Kidney (tissue), 22 donors: ENCODE measurements at places on chromosomes 5 and 9. TPM values are rescaled to one million over a fixed set of nuclear protein-coding genes. Genes with fewer than 3 reads are reported as not detected.

- H3K4me3 ChIP-seq, result no peak overlapping the region
- H3K4me1 ChIP-seq, result no peaks in the 10 kb centered on the region
- H3K27me3 ChIP-seq, result no peaks in the 10 kb centered on the region
- DNase-seq, result no peak
- no peak overlapping the region for H3K27ac ChIP-seq
These were observed 101.2 kb downstream of the RAPGEF6 start for GRCh38 chr5:131533836-131534235.

- DNase-seq, result peak; percentile 81
- no peaks in the 10 kb centered on the region for H3K4me1 ChIP-seq
- no peaks in the 10 kb centered on the region for H3K27me3 ChIP-seq
- H3K27ac ChIP-seq, result no peak overlapping the region
- H3K36me3 ChIP-seq, result no peaks in the 10 kb centered on the region
These were observed 98.4 kb downstream of the LMNB1 start for GRCh38 chr5:126875303-126875785.

Gene SLC27A4
- 29.3 TPM for total RNA-seq

DNA sequence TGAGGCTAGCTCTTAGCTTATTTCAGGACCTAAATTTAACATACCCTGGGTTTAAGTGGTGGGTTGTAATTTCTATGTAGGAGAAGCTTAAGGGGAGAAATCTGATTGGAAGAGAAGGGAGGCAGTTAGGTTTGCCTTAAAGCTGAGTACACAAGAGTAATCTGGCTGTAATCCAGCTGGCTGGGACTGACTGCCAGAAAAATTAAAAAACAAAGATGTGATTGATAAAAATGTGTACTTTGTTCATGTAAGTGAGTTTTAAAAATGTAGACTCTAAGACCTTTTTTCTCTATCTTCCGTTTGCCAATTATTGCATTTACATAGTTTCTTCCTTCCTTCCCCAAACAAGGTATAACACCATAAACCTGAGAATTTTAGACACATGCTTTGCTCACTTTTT, 17.5 kb upstream of the MSMP start:
- H3K4me1 ChIP-seq, result no peaks in the 10 kb centered on the region
- H3K27ac ChIP-seq, result no peak overlapping the region
- no peaks in the 10 kb centered on the region for H3K27me3 ChIP-seq
- peak; percentile 77 for DNase-seq

DNA sequence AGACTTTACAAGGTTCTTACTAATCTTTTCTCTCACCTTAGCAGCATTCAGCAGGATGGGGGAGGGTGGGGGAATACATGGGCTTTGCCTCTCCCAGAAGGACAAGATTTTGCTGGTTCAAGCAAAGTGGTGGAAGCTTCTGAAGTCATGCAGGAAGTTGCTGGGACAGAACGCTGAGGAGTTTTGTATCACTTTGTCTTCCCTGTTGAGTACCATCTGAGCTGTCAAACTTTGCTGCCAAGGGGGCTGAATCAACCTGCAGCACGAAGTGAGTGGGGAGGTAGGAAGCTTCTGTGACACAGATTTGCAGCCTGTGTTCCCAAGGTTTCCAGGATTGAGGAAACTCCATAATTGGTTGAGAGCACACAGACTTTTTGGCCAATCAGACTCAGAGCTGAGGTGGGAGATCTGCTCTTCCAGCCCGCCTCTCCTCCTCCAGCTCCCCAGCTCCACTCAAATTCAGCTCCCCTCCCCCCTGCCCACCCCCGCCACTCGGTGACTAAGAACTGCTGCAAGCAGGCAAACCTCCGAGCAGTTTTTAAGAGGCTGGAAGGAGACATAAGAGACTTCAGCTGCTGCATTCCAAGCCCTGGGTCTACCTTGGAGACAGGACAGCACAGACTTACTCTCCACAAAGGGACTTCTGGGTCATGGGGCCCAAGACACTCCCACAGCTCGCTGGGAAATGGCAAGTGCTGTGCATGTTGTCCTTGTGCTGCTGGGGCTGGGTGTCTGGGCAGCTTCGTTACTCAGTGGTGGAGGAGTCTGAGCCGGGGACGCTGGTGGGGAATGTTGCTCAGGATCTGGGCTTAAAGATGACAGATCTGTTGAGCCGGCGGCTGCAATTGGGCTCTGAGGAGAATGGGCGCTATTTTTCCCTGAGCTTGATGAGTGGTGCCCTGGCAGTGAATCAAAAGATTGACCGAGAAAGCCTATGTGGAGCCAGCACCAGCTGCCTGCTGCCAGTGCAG, at the start of gene PCDHGC5:
Gene PCDHGC5, plus strand, starts transcription at position 491 of the 971 bp plus-strand sequence. Its CDS starts 160 bp downstream, at position 651.
- no peaks in the 10 kb centered on the region for H3K27me3 ChIP-seq
- no peak for DNase-seq
- peaks cover 4% of the 10 kb centered on the region for H3K36me3 ChIP-seq
- no peaks in the 10 kb centered on the region for H3K4me1 ChIP-seq
- H3K27ac ChIP-seq, result no peak within 1 kb of the TSS
- H3K4me3 ChIP-seq, result no peak within 1 kb of the TSS

Gene LCN1
- not detected for total RNA-seq

GRCh38 chr5:90051756-90052155, 357.8 kb downstream of the CETN3 start:
- H3K27ac ChIP-seq, result no peak overlapping the region
- no peaks in the 10 kb centered on the region for H3K27me3 ChIP-seq
- H3K4me1 ChIP-seq, result no peaks in the 10 kb centered on the region
- H3K4me3 ChIP-seq, result no peak overlapping the region
- H3K36me3 ChIP-seq, result no peaks in the 10 kb centered on the region

GRCh38 chr5:148781766-148782165, 44.6 kb upstream of the ADRB2 start:
- H3K27ac ChIP-seq, result no peak overlapping the region

DNA sequence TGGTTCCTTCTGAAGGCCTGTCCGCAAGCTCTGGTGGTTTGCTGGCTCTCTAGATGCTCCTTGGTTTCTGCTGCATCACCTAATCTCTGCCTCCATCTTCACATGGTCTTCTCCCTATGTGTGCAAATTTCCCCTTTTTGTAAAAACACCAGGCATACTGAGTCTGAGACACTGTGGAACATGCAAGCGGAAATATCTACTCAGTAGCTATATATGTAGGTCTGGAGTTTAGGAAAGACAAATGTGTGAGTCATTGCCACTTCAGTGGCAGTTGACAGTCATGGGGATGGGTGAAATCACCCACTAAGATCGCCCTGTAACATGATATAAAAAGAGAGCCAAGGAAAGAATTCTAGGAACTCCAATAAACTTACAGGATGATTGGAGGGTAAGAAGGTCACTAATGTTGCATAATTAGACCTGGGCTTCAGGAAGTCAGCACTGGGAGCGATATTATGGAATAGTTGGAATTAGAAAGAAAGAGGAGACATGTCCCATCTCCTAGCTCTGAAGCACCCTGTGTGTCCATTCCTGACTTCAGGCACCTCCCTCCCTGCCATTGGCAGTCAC, 22.7 kb upstream of the UBLCP1 start:
- no peak overlapping the region for H3K4me3 ChIP-seq
- no peaks in the 10 kb centered on the region for H3K4me1 ChIP-seq
- H3K27ac ChIP-seq, result no peak overlapping the region
- no peak for DNase-seq

DNA sequence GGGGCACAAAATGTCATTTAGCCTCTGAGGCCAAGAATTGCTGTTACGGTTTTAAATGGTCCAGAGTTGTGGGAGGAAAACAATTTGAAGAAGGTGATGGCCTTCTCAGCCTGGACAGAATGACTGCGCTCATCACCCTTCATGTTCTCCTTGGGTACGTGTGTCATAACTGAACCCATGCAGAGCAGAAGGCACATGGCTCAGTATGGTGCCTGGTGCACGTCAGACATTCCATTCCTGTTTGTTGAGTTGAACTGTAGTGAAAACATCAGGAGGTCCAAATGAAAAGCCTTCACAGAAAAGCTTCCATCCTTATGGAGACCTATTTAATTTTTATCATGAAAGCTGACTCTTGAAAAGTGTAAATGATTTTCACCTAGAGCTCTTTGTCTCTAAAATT, 133.2 kb downstream of the CFAP90 start:
- no peaks in the 10 kb centered on the region for H3K27me3 ChIP-seq
- no peak for DNase-seq
- no peaks in the 10 kb centered on the region for H3K36me3 ChIP-seq
- H3K4me1 ChIP-seq, result no peaks in the 10 kb centered on the region
- H3K4me3 ChIP-seq, result no peak overlapping the region

DNA sequence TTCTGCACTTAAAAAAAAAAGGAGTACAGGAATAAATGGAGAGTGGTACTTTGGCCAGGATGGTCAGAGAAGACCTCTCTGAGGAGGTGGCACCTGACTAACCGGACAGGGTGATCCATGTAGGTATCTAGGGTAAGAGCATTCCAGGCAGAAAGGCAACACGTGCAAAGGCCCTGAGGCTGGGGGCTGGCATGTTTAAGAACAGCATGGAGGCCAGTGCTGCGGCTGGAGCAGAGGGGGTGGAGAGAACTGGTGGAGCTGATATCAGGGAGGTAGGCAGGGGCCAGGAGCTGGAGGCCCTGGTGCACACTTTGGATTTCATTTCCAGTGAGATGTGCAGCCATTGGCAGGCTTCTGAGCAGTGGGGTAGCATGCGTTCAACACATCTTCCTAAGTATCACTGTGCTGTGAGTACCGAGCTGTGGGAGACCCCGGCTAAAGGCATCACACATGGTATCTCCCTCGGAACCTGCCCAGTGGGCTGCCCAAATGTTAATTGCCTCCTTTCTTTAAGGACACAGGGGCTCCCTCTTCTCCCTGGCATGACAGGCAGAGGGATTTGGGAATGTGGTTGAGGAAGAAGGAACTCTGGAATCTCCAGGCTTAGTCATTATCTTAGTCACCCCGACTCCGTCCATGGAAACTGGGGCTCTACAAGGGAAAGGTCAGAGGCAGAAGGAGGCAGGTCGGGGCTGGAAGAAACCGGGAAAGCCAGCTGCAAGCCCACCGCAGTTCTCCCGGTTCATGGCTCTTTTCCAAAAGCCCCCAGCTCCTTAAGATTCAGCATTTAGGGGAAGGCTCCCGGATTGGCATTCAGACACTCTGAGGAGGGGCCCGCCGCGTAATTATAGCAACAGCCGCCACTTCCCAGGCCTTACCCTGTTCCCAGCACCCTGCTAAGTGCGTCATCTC, 18.6 kb downstream of the SLC6A7 start:
- no peaks in the 10 kb centered on the region for H3K4me1 ChIP-seq
- no peak overlapping the region for H3K4me3 ChIP-seq
- no peaks in the 10 kb centered on the region for H3K36me3 ChIP-seq
- no peak for DNase-seq

DNA sequence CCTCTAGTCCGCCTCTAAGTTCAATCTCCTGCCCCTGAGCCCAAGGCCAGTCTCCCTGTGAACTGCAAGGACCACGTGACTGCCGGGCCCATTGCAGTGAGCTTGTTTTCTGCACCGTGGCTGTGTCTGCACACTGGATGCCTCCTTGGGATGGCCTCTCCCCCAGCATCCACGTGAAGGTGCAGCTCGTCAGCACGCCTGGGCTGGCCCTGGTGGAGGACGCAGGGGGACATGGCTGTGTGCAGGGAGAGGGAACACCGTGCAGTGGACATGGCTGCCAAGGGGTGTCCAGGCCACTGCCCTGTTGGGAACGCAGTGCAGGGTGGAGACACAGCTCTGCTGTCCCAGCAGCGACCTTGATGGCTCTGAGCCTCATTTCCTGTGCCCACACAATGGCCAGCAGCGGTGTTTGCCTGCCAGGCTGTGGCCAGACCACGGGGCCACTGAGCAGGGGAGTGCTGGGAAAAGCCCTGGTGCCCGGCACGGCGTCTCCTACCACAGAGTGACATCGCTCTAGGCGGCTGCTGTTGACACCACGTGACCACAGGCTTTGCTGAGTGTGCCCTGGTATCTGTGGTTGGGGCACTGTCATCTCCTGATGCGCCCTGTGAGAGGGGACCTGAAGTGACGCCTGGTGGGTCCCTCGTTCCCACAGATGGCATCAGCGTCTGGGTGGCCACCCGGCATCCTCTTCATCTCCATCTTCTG, 26.9 kb upstream of the EXOC3 start:
- H3K27me3 ChIP-seq, result no peaks in the 10 kb centered on the region
- no peak overlapping the region for H3K4me3 ChIP-seq
- no peaks in the 10 kb centered on the region for H3K36me3 ChIP-seq
- H3K27ac ChIP-seq, result no peak overlapping the region

Gene CA9
- total RNA-seq, result 0.85 TPM

DNA sequence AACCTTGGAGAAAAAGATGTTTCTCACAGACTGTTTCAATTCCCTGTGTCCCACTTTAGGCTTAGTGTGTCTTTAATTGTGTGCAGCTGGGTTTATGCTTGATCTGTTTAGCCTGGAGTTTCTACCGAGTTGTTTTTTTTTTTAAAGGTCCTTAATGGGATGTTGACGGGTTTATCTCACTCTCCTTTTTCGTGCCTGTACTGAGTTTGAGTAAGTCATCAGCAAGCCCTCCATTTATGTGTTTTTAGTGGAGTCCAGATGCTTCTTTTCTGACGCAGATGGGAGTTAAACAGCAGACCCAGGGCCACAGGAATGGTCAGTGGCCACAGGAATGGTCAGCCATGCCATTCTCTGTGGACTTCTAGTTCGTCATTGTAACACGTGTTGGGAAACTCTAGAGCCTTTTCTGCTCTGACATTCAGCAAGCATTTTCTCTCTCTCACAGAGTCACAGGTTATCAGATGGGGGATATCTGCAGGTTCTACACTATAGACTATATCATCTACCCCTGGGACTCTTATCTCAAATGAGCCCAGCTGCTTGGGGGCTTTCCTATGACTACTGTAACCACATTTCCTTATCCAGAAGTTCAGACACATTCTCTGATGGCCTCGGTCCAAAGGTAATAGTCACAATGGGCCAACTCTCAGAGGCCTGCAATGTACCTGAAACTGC, 190.5 kb downstream of the TTLL11 start:
- peak; percentile 57 for DNase-seq
- no peaks in the 10 kb centered on the region for H3K27me3 ChIP-seq
- H3K4me1 ChIP-seq, result no peaks in the 10 kb centered on the region
- H3K4me3 ChIP-seq, result no peak overlapping the region
- no peak overlapping the region for H3K27ac ChIP-seq

GRCh38 chr5:533955-534742, 9.9 kb upstream of the SLC9A3 start:
- H3K36me3 ChIP-seq, result no peaks in the 10 kb centered on the region
- no peak overlapping the region for H3K27ac ChIP-seq
- no peak overlapping the region for H3K4me3 ChIP-seq

- H3K27ac ChIP-seq, result no peak overlapping the region
- H3K36me3 ChIP-seq, result no peaks in the 10 kb centered on the region
- DNase-seq, result no peak
- H3K4me1 ChIP-seq, result no peaks in the 10 kb centered on the region
- H3K4me3 ChIP-seq, result no peak overlapping the region
- H3K27me3 ChIP-seq, result no peaks in the 10 kb centered on the region
These were observed 38.4 kb downstream of the CDKL3 start for GRCh38 chr5:134328619-134329018.
